ENCODE measurements at places on chromosomes 2 and 18.

DNA sequence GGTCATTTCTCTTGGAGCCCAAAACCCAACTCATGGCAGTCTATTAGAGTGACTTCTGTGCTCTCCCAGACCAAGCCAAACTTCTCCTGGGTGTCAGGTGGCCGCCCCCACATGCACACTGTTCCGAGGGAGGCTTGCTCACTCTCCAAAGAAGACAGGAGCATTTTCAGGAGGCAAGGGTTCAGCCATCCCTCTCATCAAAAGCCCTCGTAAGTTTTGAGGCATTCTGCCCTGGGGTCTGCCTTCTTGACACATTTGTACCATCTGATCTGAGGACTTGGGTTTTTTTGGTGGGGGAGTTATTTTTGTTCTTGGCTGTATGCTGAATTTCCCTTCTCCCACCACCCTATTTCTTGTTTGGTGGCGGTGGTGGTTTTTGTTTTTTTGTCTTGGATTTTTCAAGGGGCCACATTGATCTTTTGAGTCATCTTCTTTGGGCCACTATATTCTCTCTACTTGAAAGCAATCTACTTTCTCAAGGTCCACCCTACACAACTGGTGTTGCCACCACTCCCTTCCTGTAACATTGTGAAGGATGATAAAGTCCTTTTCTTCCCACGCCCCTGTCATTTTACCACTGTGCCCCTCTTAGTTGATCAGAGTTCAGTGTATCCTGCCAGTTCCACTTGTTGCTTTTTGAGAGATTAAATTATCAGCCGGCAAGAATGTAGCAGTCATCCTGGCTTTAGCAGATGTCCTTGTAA is 255.8 kb downstream of the CYP26B1 start:
- no peak for DNase-seq

GRCh38 chr2:61193670-61194561 is 31.9 kb downstream of the C2orf74 start:
- DNase-seq: peak; percentile 36

DNA sequence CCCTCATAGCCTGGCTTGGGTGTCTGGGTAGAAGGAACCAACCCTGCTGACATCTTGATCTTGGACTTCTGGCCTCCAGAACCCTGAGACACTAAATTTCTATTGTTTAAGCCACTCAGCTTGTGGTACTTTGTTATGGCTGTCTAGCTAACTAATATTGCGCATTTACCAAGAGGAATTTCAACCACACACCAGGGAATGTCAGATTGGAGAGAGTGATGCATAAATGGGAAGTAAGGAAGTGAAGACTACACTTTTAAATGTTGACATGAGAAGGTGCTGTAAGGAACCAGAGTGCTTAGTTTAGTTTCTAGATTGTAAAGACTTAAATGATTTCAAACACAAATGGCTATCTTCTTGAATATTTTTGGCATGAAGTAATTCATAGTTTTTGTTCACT is 98.9 kb upstream of the ITGB6 start:
- no peak for DNase-seq

DNA sequence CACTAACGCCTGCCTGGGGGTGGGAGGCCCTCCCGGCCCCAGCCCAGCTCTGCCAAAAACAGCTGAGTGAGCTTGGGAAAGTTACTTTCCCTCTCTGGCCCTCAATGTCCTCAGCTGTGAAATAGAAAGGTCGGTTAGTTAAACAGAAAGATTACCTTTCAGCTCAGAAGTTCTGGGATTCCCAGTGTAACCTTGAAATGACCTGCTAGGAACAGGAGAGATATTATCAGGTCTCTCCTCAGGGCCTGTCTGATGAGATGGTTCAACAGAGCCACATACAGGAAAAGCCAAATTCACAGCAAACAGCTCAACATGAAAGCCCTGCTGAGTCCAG is 68.8 kb downstream of the LBH start:
- no peak for DNase-seq

- no peak for DNase-seq
Observed at GRCh38 chr2:15634846-15635490, 43.3 kb downstream of the DDX1 start.

DNA sequence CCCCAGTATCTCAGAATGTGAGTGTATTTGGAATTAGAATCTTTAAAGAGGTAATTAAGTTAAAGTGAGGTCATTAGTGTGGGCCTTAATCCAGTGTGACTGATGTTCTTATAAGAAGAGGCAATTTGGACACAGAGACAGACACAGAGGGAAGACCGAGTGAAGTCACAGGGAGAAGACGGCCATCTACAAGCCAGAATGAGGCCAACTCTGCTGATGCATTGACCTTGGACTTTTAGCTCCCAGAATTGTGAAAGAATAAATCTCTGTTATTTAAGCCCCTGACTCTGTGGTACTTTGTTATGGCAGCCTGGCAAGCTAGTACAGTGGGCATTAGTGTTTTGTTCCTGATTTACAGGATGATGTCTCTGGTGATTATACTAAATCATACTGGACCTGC is 64.6 kb downstream of the LTBP1 start:
- DNase-seq: no peak

GRCh38 chr2:43136876-43137275 is 89.5 kb downstream of the ZFP36L2 start:
- DNase-seq: no peak

DNA sequence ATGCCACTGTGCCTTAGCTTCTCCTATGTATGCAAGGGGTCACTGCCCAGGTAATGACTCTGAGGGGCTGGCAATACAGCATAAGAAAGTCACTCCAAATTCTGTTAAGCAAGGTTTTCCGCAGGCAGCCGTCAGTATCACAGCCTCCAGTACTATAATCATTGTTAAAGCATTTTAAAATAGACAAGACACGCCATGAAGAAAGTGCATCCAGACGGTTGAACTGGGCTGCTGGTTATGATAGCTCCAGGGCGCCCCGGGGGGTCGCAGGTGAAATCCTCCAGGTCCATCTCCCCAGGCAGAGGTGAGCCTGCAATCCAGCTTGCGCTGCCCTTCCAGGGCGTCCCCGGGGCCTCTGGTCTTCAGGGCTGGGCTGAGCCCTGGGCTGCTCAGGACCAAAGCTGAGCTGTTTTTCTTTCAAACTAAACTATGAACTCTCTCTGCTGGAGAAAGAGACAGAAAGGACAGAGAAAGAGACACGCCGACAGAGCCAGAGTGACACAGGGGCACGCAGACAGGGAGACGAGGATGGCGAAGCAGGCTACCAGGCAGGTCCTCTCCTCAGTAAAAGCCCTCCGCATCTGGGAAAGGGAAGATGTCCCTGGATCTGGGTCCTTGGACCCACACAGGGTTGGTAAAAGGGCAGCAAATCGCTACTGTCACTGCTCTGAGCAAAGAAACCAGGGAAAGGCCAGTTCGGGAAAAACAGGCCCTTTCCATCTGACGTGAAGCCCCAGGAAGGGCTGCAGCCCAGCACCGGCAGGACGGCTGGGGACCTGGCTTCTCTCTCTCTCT is 2.1 kb upstream of the TWIST2 start:
- no peak for DNase-seq

GRCh38 chr2:68466778-68467076 is 367 bp downstream of the FBXO48 start:
- no peak for DNase-seq

GRCh38 chr18:36871801-36872200 is 42.9 kb downstream of the KIAA1328 start:
- no peak for DNase-seq

GRCh38 chr2:62284980-62285379 is 89.1 kb downstream of the B3GNT2 start:
- DNase-seq: no peak

DNA sequence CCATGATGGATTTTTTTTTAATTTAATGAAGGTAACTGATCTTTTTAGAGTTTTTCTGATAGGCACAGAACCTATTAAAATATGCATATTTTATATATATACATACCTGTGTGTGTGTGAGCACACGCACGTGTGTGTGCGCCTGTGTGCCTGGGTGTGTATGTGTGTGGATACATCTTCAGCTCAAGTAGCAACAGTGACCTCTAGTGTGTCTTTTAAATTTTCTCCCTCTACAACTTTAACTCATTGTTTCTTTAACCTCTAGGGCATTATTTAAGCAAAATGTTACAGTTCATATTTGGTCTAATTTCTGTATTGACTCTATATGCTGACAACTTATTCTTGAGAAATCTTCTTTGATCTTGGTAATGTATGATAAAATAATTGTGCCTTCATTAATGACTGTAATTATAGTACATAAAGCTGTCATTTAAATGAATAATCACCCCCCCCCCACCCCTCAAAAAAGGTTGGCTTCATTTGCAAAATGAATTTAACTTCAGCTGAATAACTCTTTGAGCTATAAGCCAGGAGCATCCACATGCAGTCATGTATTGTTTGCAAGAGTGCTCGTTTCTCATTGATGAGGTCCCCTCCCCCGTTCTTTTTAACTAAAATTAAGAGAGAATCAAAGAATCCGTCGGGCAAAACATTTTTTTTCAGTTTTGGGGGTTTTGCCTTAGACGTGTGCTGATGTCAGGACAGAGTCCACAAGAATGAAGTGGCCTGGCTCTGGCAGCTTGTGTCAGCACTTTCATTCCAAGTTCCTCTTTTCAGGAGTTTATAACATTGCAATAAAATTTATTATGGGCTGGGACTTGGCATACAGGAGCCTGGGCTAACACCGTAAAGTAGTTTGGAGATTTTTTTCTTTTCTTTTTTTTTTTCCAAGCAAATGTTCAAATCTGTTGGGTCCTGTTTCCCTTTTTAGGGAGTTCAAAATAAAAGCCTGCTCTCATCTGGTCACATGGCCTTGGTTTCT is 80.0 kb downstream of the ETAA1 start:
- peak; percentile 6 for DNase-seq

Measured in MV-4-11 (cell line).